Sigmoid colon (tissue), 7 donors: ENCODE measurements at places on chromosomes 5 and 9. TPM values are rescaled to one million over a fixed set of nuclear protein-coding genes. Genes with fewer than 3 reads are reported as not detected.

The IL9 gene
- not detected for total RNA-seq

GRCh38 chr9:119003882-119004617 is 365.2 kb downstream of the BRINP1 start:
- DNase-seq = no peak

DNA sequence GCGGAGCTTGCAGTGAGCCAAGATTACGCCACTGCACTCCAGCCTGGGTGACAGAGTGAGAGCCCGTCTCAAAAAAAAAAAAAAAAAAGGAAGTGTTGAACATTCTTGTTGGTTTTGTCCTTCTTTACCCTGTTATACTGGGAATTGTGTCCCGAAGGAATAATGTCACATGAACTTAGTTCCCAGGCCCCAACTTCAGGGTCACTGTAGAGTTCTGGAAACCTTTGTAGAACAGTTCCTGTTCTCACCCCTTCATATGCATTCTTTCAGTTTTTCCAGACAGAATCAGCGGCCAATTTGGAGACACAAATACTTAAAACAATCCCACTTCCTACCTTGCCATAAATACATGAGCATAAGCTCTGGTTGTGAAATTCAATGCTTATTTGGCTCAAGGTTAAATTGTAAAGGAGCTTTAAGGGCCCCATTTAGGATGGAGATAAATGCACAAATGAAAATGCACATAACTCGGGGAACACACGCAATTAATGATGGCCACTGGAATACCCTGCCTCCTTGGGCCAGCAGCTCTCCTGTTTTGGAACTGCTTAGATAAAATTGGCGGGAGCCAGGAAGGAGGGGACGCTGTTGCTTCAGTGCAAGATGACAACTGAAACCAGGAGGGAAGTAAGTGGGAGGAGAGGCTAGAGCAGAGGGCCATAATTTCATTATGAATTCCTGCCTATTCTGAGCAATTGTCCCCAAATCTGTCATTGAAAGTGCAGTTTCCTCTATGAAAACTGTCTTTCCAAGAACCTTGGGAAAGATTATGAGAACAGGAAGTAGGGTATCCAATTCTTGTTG is 153.7 kb downstream of the FGF1 start:
- DNase-seq = no peak

The SPATA31A3 gene
- not detected for total RNA-seq

DNA sequence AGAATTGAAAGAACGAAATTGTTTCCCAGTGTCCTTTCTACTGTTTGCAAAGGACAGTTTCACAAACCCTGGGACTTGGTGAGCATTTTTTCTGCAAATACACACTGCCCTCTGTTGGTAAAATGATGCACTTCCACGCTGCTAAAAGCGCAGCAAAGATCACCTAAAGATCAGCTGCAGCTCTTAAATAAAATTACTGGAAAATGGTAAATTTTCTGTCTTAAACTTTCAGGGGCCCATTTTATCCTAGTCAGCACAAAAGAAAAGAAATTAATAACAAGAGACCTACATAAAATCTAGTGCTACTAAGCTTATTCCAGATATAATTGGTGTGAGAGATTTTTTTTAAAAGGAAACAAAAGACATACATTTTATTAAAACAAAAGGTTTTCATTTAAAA is 566.0 kb downstream of the CAAP1 start:
- DNase-seq = no peak

The HOMER1 gene
- 31.0 TPM for total RNA-seq

- no peak for DNase-seq
These were observed 639 bp upstream of the RASA1 start for GRCh38 chr5:87266914-87267573.

The FBP2 gene
- total RNA-seq = not detected

The INSYN2B gene
- total RNA-seq = 0.27 TPM

The XRCC4 gene
- 7.6 TPM for total RNA-seq

DNA sequence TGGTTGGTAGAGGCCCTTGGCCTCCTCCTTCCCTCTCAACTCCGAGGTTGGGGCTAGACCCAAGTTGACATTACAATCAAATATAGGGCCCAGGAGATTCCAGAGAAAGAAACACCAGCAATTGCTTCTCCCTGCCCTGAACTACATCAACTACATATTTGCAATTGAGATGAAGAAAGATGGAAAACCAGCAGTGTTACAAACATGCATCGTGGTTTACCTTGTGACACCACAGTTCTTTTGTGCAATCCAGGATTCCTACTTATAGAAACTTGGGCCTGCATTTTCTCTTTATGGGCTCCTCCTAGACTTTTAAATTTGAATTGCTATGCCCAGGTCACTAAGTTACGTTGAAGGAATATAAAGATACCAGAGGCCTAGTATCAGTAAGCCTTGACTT is 126.7 kb downstream of the DCP2 start:
- no peak for DNase-seq

DNA sequence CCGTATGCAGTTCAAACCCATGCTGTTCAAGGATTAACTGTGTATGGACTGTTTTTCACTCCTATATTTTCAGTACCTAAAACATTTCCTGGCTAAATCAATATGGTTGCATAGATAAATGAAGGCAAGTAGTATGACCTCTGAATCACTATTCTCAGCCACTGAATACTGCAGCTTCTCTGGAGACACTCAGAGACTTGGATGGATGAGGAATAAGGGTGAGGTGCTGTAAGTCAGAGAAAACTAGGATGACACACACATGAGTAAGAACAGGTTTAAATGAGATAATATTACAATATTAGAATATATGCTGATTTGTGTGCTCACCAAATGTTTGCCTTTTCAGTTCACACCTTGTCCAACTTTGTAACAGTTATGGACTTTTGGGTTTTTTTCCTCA is 26.0 kb upstream of the ANXA1 start:
- no peak for DNase-seq

The CDC20B gene
- not detected for total RNA-seq

DNA sequence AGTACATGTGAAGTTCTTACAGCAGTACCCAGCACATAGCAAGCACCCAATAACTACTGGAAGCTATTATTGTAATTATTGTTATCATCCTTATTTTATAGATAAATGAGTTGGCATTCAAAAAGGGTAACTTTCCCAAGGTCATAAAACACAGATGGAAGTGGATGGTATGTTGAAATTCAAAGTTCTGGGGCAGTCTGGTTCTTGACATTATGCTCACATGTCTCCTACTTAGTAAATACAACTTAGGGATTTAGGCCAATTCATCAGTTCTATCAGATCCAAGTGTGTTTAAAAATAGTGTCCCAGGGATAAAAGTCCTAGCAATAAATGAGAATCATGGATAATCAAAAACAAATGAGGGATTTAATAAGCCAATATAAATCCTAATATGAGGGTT is 265.2 kb downstream of the ADAMTSL1 start:
- DNase-seq = no peak

The STPG3 gene
- not detected for total RNA-seq

DNA sequence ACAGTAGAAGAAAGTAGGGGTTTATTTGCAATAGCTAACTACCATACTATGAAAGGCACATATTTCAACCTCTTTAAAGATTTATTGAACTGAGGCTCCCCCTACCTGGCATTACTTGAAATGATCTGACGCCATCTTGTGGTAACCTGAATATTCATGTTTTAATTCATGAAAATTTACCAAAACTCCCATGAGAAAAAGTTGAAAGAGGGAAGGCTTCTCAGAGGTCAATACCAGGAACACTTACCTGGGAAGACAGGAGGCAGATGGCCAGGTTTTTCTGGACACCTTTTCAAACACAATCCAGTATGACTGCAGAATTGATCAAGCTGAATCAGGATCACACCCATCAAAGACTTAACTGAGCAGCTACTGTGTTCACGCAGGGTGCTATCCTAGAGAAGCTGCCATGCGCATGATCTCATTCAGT is 9.4 kb downstream of the PRELID2 start:
- no peak for DNase-seq

The OR1L6 gene
- not detected for total RNA-seq
